ENCODE measurements at places on chromosomes 11 and 22.

- DNase-seq = no peak
These were observed 49.2 kb upstream of the OR4B1 start for GRCh38 chr11:48167380-48167779.

DNA sequence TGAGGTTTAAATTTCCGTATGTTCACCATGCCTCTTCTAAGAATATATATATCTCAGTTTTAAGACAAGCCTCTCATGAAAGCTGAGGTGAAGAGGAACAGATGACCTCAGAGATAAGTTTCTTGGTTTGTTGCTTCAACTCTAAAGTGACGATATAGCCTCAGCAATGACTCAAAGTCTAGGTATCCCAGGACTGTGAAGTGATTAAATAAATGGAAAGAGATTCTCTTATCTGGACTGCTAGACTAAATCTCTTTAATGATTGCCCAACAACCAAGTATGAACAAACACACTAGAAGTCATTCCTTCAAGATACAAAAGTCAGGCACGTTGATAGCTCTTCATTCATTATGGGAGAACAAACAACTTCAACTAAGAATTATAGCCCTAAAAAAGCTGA lies 15.3 kb downstream of the CADM1 start:
- no peak for DNase-seq

- no peak for DNase-seq
These were observed 13.4 kb downstream of the TTLL12 start for GRCh38 chr22:43173566-43173965.

DNA sequence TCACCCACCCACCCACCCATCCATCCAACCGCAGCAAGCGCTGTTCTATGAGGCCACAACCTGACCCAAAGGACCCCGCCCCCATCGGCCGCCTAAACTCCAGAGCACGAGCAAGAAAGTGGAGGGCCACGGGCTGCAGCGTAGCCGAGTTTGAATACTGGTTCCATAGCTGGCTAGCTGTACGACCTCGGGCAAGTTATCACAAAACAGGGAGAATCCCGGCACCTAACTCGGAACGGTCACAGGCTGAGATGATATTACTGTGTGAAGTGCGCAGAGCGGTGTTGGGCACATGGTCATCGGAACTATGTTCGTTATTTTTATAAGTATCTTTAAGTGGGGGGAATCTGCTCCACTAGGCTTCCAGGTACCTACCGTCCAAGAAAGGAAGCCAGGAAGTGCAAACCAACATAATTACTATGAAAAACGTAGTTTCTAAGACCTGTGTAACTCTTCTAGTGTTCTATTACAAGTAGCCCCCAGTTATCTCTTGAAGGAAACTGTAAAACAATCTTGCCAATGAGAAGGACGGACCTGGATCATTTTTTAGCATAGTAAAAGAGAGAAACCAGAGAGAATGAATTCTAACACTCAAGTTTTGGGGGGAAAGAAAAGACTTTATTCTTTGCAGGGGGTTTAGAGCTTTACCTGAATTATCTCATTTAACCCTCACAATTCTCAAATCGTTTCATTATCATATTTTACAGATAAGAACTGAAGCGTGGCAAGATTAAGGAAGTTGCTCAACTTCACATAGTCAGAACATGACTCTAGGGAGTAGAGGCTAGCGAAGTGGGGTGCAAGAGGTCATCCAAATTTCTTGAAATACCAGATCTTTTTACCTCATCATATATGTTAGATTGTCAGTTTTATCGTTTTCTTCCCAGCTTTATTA lies 663 bp upstream of the BUD13 start:
- no peak for DNase-seq

DNA sequence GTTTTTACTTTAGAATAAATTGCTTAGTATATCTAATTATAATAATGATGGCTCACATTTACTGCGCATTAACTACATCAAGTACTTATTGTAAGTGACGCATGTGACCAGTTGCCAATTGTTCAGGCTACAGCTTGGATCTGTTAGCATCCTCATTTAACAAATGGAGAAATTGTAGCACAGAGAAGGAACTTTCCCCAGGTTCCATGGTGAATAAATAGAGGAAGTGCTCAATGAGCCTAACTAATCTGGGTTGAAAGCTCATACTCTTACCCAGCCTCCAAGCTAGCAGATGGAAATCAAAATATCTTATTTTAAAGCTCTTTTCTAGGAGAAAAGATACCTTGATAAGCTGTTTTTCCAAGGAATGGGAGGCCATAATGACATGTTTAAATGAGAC lies 19.8 kb downstream of the MMP27 start:
- DNase-seq = no peak

Data from stimulated activated CD8-positive, alpha-beta memory T cell treated with anti-CD3 and anti-CD28 coated beads, Interleukin-15, amount 100 ng/mL, for 24 hours (primary cell).